Posterior vena cava (tissue), 2 donors: ENCODE measurements at places on chromosomes 11 and 22. TPM values are rescaled to one million over a fixed set of nuclear protein-coding genes. Genes with fewer than 3 reads are reported as not detected.
A peak's percentile ranks its signal among the peaks of the same experiment; 100 is the strongest.

GRCh38 chr22:17726928-17727897, 47.1 kb downstream of the BID start:
- DNase-seq: no peak

- peak; percentile 84 for DNase-seq
Observed at GRCh38 chr11:64916040-64916774, 802 bp downstream of the ATG2A start.

GRCh38 chr22:18091916-18092526, 14.2 kb downstream of the PEX26 start:
- peak; percentile 88 for DNase-seq

DNA sequence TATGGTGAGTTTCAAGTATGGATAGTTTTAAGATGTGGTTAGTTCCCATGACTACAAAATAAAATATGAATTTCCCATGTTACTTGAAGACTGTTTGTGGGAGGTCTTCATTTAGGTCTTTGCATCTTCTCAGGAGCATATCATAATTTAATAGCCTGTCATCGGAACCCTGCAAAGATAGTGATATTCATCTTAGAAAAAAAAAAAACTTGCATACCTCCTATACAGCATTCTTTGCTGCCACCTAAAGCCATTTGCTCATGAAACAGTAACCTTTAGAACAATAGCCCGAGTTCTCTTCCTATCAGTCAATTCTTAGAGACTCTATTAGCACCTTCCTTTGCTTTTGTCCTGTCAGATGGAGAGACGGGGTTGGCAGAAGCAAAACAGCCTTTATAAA, 75.3 kb downstream of the ARFGAP2 start:
- DNase-seq: no peak

GRCh38 chr11:17528181-17528691, 16.0 kb downstream of the USH1C start:
- peak; percentile 87 for DNase-seq

GRCh38 chr11:32312206-32312817, 123.0 kb downstream of the WT1 start:
- DNase-seq: no peak

- DNase-seq: no peak
Observed at GRCh38 chr11:66509131-66509561, 1.3 kb upstream of the BBS1 start.

- DNase-seq: no peak
Observed at GRCh38 chr11:72741429-72741833, 10.8 kb downstream of the ARAP1 start.

The PGA5 gene
- total RNA-seq: 0.71 TPM

The PRR5 gene
- total RNA-seq: 8.8 TPM

The SCN3B gene
- total RNA-seq: 1.5 TPM

The NPAS4 gene
- total RNA-seq: 6.5 TPM
